Activated gamma-delta T cell treated with Interleukin-2 at 50 U/mL for 16 hours (primary cell): ENCODE measurements at places on chromosomes 11 and 22.

- DNase-seq: no peak
Observed at GRCh38 chr11:40384991-40385390, 1074.5 kb downstream of the LRRC4C start.

- no peak for DNase-seq
Observed at GRCh38 chr11:33828604-33829429, 54.5 kb upstream of the FBXO3 start.

DNA sequence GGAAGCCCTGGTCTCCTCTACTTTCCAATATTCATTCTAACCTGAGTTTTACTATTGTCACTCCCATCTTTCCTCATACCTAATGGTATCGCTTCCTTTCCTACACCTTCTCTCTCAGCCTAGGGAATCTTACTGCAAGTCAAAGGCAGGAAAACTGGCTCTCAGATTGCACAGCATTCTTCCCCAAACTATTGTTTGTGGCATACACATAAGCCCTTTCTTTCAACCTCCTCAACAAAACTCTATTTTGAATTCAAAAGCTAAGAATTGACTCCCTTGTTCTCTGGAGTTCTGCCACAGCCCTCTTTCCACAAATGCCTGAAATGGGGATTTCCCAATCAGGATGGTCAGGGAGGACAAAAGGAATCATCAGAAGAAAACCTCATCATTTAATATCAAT, 181.5 kb downstream of the FAM76B start:
- no peak for DNase-seq

GRCh38 chr11:96134602-96135001, 208.4 kb downstream of the MAML2 start:
- DNase-seq: no peak

DNA sequence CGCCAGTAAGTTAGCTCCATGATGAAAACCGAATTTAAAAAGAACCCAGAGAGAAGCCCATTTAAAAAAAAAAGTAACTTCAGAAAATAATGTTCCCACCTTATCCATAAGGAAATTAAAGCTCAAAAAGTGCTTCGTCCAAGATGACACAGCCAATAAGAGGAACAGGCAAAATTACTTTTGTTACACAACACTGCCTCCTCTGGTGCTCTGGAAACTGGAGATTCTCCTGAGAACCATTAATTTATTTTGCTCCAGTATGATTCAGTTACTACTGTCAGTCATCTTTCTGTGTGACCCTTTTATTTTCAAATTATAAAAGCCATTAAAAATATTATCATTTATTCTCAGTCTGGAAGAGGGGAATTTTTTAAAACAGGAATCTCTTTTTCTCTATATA, 2.0 kb downstream of the IFT27 start:
- no peak for DNase-seq

DNA sequence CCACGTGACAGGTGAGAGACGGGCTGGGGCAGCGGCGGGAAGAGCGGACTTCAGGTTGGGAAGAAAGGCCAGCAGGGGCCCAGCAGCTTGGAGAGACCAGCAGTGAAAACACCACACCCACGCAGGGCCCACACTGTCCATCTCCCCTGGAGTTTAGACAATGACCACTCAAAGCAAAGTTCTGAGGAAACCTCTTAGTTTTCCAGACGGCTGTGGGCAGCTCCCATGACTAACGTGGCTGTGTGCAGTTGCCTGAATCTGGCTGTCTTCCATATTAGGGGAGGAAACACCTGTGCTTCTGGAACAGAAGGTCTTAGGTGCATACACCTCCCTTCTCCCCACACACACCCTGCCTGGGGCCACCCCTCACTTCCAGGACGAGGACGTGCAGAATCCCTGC, 70.6 kb upstream of the TTLL12 start:
- no peak for DNase-seq

GRCh38 chr11:10320736-10321465, 16.0 kb downstream of the ADM start:
- DNase-seq: no peak

DNA sequence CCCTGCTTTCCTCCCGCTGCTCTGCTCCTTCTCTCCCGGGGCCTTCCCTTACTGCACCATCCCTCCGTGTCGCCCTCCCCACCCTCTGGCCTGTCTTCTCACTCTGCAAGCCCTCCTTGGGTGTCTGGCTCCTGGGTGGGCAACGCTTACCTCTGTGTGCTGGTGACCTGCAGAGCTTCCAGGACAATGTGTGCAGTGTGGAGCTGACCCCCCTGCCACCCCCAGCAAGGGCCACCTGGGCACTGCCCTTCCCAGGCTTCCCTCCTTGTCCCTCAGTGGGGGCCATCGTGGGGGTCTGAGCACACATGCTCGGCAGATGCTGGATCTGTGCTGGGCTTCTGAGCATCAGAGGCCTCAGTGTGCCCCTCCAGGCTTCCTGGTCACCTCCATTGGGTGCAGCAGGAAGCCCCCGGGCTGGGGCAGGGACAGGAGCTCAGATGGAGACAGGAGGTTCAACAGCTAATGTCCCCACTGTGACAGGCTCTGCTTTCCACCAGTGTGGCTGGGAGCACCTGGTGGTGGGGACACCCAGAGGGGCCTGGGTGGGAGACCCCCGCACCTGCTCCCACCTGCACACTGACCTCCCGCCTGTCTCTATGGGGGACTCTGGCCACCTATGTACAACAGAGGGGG, 7.8 kb upstream of the BRSK2 start:
- DNase-seq: no peak

- no peak for DNase-seq
Observed at GRCh38 chr11:115452241-115452640, 52.0 kb downstream of the CADM1 start.

DNA sequence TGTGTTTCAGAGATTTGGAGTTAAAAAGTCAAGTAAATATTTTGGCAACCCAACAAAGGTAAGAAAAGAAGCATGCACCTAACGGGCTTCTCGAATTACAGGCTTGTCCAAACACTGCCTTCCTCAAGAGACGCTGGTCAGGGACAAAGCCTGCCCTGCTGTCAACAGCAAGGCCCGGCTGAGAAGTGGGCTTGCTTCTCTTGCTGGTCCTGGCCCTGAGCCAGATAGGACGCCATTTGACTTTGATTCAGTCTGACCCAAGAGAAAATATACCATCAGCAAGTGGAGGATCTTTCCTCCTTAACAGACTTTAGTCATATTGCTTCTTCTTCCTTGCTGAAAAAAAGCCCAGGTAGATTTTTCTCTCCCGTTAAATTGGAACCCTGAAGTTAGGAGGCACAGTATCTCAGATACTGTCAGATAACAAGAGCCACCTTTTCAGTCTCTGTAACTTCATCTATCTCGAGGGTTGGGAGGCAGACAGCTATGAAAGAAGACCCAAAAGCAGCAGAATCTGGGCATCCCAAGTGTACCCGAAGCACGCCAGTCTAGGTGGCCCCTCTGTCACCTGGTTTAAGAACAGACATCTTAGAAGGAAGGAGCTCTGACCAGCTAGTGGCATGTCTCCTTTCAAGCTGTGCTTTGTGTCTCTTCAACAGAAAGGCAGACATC, 57.5 kb downstream of the C22orf31 start:
- DNase-seq: no peak

DNA sequence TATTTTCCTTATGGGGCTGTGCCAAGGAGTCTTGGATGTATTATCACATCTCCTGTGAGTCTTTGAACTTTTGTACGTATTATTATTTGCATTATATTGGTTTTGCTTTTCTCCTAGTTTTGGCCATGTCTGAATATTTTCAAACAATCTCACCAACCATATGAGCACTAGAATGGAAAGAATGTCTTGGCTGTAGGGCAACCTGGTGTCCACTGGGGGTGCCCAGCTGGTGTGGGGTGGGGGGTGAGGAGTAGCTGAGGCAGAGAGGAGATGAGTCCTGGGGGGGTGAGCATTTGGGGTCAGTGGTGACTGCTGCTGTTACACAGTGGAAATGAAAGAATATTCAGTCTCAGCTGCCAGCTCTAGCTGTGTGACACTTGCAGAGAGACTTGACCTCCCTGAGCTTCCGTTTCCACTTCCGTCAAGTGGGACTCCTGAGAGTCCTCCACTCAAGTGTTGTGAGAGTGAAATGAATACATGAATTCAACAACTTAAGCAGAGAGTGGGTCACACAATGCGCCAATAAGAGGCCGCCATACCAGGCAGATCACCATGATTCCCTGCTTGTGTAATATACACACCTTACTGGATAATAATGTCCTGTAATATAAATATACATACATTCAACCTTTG, 12.7 kb upstream of the PVALB start:
- DNase-seq: no peak

DNA sequence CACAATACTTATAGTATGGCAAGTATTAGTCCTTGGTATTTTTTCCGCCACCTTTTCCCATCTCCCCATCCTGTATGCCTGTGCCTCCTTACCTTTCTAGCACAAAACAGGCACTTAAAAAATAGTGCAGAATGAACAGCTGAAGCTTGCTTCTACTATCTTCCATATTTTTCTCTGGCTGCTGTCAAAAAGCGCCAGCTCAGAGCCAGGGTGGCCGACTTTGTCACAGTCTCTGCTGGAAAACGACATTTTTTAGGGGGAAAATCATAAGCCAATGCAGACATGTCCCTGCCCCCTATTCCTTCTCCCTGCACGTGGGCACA, 26.5 kb upstream of the ROBO3 start:
- no peak for DNase-seq

GRCh38 chr11:95456714-95457491, 225.9 kb upstream of the SESN3 start:
- no peak for DNase-seq

- no peak for DNase-seq
Observed at GRCh38 chr22:49799431-49800075, 28.1 kb downstream of the BRD1 start.

GRCh38 chr11:11553573-11553972, 68.2 kb downstream of the GALNT18 start:
- no peak for DNase-seq

DNA sequence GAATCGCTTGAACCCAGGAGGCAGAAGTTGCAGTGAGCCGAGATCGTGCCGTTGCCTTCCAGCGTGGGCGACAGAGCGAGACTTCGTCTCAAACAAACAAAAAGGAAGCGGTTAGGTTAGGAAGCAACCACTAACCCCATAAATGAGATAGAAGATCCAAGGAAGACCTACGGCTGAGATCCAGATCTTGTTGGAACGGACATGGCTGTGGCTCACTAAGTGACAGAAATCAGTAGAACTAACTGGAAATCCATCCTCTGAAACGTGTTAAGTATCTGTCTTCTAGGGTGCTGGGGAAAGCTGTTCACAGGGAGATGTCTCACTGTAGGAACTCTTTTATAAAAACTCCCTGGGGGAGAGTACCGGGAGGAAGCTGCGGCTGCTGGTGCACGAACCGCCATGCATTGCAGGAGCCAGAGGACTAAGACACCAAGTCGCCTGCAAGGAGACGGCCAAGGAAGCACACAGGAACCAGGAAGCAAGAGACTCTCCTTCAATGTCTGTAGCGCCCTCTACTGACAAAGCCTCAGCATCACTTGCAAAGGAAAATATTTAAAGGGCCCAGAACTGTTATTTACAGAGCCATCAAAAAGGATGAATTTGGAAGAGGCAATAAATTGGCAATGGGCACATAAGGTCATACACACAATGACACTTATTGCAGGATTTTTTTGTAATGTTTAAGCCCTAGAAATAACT, 16.9 kb upstream of the SPTY2D1 start:
- DNase-seq: peak; percentile 16

DNA sequence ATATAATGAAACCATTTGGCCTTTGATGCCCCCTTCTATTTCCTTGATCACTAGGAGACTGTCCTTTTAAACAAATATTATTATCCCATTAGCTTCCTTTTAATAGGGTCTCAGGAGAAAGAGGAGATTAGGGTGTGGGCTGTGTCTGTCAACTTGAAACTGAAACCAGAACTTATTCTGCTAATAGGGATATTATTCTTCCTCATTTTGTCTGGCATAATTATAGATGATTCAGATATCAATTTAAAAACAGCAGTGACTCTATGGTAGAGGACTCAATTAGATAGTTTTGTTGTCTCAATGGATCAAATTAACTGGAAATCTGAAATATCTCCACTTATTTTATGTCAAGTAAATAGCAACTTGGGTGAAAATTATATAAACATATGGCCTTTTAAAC, 584.9 kb upstream of the CCDC90B start:
- no peak for DNase-seq

- DNase-seq: no peak
Observed at GRCh38 chr22:30453731-30454510, 17.9 kb downstream of the SEC14L3 start.

DNA sequence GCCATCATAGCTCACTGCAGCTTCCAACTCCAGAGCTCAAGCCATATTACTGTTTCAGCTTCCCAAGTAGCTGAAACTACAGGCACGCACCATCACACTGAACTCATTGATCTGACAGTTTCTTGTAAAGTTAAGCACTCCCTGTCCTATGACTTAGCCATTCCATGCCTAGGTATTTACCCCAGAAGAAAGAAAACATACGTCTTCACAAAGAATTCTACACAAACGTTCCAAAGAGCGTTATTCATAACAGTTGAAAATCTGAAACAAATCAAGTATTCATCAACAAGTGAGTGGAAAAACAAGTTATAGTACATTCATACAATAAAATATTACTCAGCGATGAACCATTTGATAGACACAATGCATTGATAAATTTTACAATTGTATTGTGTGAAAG, 7.8 kb upstream of the NLRP10 start:
- DNase-seq: no peak

GRCh38 chr11:116703421-116703820, 69.4 kb downstream of the BUD13 start:
- DNase-seq: no peak

DNA sequence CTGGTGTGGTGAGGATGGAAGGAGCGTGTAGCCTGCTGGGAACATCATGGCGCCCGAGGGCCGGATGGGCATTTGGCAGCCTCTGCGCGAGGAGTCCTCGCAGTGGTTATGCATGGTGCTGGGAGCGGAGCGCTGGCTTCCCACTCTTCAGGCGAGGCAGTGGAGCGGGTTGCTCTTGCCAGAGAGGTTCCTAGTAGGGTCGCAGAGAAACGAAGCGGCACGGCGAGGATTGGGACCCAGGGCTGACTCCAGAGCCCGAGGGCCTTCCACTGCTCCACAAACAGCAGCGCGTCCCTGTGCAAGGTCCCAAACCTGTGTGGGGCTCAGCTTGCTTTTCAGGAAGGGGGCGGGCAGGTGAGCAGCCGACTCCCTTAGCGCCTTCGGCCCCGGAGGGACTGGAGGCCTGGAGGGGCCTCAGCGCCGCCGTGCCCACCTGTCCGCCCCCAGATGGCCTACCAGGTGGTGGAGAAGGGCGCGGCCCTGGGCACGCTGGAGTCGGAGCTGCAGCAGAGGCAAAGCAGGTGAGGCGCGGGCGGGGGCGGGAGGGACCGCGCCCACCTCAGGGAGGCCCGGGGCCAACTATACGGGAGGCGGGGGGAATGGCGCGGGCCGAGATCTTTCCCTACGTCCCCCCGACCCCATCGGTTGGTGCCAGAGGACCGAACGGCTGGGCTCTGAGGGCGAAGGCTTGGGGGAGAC, 7.2 kb downstream of the ATG16L2 start:
- DNase-seq: no peak

DNA sequence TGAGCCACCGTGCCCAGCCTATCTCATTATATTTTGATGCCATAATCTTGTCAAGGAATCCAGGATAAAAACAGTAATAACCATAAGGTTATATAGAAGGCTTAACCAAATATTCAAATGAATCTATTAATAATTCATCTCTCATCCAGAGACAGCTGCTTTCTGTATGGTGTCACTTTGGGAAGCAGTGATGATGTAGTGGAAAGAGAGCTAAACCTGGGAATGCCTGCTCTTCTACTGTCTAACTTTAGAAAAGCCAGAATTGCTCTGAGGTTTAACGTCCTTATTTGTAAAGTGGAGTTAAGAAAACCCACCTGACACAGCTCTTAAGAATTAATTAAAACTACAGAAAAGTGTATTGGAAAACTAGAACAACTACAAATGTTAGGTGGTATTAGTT, 29.3 kb upstream of the OR10D3 start:
- DNase-seq: no peak
